ENCODE measurements at places on chromosomes 11 and 22.

- DNase-seq = peak; percentile 96
Observed at GRCh38 chr11:9760193-9760575, 96.3 kb downstream of the SWAP70 start.

GRCh38 chr11:8070417-8071115 lies 10.4 kb upstream of the TUB start:
- peak; percentile 22 for DNase-seq

GRCh38 chr11:18618342-18619025 lies 15.7 kb downstream of the SPTY2D1 start:
- peak; percentile 72 for DNase-seq

DNA sequence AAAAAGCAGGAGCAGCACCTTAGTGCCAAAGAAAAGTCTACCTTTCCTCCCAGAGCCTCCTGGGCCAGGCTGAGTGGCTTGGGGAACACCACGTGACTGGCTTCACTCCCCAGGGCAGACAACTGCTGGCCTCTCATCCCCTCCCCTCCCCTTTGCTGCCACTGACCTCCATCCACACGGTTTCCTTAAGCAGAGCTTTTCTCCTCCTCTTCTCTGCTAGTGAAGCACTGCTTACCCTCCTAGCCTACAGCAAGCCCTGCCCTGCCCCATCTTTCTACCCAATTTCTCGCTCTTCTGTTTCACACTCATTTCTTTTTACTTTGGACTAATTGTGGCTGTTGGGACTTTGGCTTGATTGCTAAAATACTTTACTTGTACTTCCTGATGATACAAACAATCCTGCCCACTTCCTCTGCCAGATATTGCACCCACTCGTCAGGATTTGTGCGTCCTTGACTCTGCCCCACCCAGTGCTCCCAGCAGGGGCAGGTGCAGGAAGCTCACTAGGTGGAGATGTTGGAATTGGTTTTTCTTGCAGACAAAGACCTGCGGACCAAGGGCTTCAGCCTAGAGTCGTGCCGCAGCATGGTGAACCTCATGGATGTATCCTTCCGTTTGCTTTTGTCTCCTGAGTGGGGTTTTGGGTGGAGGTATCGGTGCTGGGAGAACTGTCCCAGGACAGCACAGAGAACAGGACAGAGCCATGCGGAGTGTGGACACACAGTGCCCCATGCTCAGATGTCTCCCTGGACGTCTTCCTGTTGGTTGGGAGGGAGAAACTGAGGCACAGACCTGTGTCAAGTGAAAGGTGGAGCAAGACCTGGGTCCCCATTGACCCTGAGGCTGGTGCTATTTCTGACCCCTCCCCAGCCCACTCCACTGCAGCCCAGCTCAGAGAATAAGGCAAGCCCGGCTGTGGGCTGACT lies 27.3 kb downstream of the CAPN1 start:
- no peak for DNase-seq

DNA sequence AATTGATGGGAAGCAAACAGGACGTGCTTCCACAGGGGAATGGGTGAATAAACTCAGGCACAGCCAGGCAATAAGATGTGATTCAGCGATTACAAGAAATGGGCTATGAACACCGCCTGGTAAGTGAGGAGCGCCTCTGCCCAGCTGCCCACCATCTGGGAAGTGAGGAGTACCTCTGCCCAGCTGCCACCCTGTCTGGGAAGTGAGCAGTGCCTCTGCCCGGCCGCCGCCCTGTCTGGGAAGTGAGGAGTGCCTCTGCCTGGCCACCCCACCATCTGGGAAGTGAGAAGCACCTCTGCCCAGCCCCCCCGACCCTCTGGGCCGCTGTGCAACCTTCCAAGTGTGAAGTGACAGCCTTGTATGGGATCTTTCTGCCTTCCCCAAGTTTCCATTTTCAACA lies 73.2 kb upstream of the PRR5 start:
- no peak for DNase-seq

DNA sequence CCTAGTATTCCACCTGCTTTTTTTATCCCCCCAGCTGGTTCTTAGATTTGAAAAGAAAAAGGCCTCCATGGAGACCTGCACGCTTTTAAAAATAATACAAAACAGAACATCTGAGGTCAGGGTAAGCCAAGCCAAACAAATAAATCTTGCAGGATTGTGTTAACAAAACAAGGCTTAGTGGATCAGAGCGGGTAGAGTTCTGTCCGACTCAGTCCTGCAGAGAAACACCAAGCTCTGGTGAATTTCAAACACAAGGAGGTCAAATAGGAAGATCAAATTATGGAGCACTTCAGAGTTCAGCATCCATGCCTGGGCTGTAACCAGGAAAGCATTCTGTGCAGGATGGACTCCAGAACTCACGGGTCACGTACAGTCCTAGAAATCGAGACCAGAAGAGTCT lies 86.9 kb downstream of the SYN3 start:
- DNase-seq = no peak

GRCh38 chr22:38172832-38173640 lies 8.6 kb downstream of the PLA2G6 start:
- peak; percentile 62 for DNase-seq

DNA sequence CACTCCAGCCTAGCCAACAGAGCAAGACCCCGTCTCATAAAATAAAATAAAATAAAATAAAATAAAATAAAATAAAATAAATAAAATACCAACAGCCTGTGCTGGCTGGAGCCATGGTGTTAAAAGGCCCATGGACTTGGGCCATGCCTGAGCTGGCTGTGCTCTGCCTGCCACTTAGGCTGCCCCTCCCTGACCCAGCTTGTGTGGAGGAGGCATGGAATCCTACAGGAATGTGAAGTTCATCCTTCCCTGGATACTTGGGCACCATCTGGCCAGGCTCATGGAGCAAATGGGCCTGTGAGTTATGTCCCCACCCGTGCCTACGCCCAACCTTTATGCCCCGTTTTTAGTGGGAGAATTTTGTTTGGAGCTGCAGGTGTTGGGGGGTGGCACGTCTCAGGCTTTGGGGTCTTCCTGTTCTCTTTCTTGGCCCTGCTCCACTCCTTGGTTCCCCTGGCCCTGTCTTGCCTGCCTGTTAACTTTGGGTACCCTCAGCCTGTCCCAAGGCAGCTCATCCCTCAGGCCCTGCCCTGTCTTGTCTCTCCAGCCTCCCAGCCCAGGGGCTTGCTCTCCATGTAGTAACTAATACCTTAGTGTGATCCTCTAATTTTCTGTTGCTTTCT lies 51.3 kb downstream of the BCR start:
- DNase-seq = no peak

DNA sequence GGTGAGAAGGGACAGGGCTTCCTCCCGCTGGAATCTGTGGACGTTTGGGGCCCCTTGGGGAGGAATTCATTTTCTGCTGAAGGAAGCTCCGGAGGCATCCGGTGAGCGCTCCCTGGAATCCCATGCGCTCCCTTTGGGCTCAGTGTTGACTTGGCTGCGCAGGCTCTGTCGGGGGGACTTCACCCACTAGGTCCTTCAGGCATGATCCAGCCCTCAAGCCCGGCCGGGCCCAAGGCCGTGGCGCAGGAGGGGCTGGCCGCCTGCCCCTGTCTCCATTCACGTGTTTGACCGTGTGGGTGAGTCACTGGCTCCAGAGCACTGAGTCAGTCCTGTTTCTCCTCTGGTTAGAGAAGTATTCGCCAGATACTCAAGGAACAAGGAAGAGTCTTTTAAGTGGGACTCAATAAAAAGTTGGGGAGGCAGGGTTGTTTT lies 1.4 kb downstream of the CTTN start:
- peak; percentile 94 for DNase-seq

GRCh38 chr11:65425105-65425970 lies 2.7 kb downstream of the NEAT1 start:
- peak; percentile 80 for DNase-seq

GRCh38 chr11:11420191-11420898 lies 67.3 kb upstream of the CSNK2A3 start:
- DNase-seq = no peak

DNA sequence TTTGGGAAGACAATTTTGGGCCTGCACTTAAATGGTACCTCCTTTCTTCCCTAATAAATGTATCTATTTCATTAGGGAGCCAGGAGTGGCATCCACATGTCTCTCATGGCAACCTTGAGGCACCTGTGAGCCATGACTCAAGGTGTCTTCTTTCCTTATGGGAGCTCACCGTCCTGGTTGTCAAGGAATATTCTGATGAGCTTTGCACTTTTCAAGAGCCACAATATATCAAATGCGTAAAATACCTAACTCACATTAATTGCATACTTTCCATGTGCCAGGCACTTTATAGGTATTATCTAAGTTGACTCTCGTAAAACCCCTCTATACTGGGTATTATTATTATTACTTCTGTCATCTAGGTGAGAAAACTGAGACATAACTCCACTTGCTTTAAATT lies 32.5 kb downstream of the MUC15 start:
- DNase-seq = no peak

DNA sequence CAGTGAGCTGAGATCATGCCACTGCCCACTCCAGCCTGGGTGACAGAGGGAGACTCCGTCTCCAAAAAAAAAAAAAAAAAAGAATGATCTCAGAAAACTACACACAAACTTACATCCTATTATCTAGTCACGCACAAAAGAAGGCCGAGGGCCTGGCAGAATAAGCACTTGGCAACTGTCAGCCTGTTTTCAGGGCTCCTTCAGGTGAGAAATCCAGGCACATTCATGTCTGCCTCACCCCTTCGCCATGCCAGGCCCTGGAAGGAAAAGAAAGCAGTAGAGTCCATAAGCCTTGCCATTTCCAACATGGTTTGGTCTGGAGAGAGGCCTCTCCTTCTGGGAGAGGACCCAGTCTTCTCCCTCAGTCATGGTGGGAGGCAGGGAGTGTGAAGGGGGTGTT lies 30.9 kb downstream of the C11orf58 start:
- DNase-seq = no peak

DNA sequence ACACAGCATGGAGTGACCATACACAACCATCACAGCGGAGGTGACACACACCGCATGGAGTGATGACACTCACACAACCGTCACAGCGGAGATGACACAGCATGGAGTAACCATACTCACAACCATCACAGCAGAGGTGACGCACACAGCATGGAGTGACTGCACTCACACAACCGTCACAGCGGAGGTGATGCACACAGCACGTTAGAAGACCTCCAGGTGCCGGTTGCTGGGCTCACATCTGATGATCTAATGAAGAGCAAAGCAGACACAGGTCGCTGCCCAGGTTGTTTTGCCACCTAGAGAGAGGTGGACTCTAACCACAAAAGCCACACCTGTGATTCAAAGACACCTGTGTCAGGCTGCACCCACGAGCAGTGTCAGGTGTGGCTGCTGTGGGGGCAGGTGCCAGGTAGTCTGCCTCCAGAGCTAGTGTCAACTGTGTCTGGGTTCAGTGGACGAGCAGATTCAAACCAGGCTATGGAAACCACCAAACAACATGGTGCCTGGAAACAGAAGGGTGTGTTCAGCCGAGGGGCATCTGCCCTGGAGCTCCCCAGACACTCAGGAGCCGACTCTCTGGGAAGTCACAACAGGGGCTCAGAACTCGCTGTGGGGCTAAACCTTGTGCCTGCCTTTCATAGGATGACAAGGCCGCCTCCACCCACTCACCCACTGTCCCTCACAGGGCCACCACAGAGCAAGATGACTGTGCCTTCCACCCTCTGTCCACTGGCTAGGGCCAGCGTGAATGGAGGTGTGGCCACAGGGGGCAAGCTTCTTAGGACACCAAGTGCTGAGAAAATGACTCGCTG lies 608.2 kb downstream of the TBC1D22A start:
- no peak for DNase-seq

GRCh38 chr11:93959663-93960062 lies 61.5 kb upstream of the HEPHL1 start:
- no peak for DNase-seq

- DNase-seq = no peak
Observed at GRCh38 chr11:103071008-103071407, 21.0 kb downstream of the DCUN1D5 start.

DNA sequence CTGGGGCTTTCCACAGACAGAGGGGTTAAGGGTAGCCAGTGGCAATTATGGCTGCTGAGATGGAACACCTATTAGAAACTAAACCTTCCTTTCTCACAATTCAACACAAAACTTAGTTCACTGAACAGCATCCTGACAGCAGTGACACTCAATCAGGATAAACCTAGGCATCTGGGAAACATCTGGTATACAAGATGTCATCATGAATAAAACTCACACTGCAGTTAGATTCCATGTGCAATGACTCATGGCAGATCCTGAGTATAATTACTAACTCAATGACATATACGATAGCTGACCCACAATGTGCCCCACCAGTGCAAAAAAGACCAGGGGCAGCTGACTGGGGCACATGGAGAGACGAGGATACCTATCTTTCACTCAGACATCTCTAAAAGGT lies 17.7 kb downstream of the RBFOX2 start:
- DNase-seq = peak; percentile 90

Measured in fibroblast of lung (primary cell).